ENCODE measurements at places on chromosomes 2 and 18. TPM values are rescaled to one million over a fixed set of nuclear protein-coding genes. Genes with fewer than 3 reads are reported as not detected.

GRCh38 chr18:32707147-32707546, 65.7 kb downstream of the KLHL14 start:
- no peak for DNase-seq

DNA sequence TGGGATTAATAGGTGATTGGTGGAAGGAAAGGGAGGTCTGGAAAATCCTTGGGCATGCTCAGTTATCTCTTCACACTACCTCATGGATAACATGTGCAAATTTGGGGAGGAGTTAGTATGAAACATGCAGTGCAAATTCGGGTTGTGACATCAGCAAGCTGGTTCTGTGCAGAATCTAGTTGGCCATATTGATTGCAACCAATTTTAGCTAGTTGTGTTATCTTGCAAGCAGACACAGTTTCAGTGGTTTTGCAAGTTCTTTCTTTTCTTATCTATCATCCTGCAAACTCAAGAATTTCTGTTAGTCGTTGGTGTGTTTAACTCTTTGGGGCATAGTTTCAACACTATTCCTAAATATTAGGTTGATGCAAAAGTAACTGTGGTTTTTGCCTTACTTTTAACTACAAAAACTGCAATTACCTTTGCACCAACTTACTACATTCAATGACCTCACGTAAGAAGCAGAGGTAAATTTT, 135.4 kb downstream of the PTH2R start:
- no peak for DNase-seq

DNA sequence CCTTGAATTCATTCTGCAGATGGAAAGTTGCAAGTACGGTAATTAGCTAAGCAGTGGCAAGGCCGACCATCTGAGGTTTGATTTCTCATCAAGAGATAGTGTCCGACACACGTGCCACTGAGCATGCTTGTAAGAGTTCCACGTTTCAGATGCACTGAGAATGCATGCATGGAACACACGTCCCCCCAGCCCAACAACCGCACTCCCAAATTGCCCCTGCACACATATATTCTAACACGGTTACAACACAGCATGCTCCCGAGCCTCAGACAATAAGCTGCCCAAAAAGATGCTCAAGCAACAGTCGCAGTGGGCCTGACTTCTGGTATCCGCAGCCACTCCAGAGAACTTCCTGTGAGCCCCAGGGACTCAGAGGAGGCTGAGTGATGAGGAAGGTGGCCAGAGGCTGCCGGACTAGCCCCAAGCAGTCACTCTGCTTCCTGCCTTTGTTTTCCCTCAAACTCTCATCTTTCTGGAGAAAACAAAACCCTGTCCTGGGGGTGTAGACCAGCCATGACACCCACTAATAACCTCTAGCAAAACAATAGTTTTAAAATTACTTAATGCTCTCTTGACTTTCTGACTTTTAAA, 204.0 kb downstream of the TGIF1 start:
- no peak for DNase-seq

DNA sequence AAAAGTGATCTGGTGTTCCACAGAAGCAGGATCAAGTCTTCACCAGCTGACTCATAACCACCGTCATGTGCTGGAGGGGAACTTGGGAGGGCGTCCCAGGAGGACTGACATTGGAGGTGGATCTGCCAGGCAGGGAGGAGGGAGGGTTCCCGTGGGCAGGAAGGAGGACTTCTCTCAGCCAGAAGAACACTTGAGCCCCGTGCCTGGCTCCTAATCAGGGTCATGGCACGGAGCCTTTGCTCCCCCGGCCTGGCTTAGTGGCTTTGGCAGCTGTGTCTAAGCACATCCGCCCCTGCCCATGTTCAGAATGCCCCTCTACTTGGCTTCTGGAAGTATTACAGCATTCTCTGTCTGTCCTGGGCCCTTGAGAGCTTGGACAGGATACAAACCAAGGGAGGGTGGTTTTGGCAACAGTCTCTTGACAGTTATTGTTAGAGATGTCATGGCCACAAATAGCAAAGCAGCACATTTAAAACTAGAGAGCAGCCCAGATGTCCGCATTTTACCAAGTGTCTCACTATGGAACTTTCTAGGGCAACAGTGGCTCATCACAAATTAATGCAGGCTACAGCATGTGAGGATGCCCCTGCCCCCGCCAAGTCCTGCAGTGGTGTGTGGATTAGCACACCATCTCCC, 11.5 kb downstream of the PPP1R7 start:
- DNase-seq = peak; percentile 52

DNA sequence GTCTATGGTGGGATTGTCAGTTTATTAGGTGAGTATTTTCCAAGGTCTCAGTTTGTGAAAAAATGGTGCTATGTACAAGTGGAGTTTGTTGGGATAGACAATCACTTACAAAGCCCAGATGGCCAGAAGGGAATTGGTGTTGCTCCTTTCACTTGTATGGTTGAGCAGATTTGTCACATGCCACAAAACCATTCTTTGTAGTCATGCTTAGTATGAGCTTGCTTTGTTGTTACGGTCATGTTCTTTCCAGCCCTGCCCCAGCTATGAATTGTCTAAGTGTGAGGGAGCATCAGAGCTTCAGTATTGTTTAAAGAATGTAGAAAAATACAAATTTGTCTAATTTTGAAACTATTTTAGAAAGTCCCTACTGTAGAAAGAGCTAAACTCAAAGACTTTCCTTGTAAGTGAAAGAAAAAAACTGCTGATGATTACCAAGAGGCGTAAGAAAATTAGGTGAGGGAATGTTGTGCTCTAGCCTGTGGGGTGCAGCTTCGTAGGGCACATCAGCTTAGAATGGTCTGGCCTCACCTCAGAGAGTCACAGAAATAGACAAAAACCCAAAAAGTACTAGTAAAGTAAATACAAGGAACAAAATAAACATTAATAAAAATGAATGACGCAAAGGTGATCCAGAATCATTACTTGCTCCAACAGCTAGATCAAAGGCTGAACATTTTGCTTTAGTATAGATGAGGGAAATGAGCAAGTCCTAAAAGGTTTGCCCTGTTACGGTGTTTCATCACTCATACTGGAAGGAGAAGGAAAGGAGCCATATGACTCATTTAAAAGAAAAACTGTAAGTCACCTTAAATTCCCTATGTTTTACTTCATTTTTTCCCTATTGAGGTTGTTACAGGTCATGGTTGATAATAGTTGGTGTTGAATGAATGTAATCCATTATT, 9.2 kb downstream of the TGIF1 start:
- no peak for DNase-seq

GRCh38 chr2:149743842-149744448, 156.4 kb upstream of the MMADHC start:
- no peak for DNase-seq

DNA sequence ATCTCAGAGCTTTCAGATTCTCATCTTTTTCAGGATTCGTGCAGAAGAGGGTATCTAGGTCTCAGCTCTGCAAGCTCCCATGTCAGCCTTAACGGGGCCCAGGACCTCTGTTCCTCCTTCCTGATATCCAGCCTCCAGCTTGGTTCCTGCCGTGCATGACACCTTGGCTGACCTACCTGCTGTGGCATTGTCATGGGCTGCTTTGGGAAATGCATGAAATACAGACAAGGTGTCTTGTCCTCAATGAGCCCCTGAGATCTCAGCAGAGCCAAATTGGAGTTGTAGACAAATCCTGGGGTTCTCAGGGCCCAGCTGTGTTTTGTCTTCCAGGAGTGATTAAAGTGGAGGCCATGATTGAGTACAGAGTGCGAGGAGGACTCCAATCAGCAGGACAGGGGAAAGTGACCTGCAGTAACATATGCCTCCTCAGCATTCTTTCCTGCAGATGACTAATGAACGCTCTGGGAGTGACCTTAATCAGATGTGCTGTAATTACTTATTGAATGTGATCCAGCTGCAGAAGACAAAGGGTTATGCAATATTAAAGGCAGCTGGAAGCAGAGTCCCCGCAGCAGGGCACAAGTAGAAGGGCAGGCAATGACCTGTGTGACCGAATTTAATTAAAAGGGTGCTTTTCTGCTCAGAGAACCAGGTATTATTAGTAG, 141.1 kb downstream of the CCBE1 start:
- DNase-seq = no peak

DNA sequence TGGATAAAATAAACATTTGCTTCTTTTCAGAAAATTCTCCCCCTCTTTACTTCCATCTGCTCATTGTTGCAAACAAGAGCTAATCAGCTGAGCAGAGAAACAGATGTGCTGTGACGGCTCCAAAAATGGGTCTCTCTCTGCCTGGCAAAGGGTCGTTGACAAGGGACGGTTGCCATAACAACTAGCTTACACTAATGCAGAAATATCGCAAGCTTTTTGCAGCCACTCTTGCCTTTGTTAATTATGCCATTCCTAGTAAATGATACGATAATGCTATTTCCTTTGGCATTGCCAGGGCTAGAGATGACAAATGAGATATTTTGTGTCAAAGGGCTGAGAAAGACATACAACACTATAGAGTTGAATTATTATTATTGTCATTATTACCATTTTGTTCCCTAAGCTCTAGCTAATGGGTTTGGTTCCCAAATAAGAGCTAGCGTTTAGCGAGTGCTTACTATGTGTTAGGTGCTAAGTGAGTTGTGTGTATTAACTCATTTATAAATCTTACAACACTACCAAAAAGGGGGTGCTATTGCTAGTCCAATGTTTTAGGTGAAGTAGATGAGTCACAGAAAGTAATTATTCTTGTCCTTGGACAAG, 46.8 kb downstream of the MYO3B start:
- no peak for DNase-seq

GRCh38 chr18:36582988-36583745, 245.6 kb downstream of the TPGS2 start:
- DNase-seq = no peak

- no peak for DNase-seq
These were observed 255.3 kb upstream of the SIX2 start for GRCh38 chr2:45264227-45265225.

- no peak for DNase-seq
These were observed 49.6 kb downstream of the PAX8 start for GRCh38 chr2:113228991-113229716.

- DNase-seq = no peak
These were observed 215.4 kb upstream of the ITGA4 start for GRCh38 chr2:181241797-181242196.

- DNase-seq = no peak
These were observed at the start of gene CGREF1 for GRCh38 chr2:27118525-27119329. Gene CGREF1 (minus strand): TSS chr2:27119128. CDS start chr2:27104366, 14,762 bp downstream.

DNA sequence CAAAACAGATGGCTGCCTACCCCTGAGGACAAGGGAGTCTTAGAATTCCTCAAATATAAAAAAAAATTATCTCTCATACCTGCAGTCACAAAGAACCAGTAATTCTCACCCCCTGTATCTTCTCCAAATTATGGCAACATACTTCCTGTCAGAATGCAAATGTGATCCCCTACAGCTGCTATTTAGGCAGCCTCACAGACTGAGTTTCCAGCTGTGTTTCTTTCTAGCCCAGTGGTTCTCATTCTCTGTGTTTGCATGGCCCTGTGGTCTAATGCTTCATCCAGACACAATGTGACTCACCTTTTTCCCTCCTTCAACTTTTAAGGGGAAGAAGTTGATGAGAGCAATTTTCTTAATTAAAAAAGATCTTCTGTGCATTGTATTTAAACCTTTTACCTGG, 726.3 kb downstream of the TSN start:
- no peak for DNase-seq

- peak; percentile 42 for DNase-seq
These were observed 104.4 kb upstream of the SALL3 start for GRCh38 chr18:78875016-78875777.

DNA sequence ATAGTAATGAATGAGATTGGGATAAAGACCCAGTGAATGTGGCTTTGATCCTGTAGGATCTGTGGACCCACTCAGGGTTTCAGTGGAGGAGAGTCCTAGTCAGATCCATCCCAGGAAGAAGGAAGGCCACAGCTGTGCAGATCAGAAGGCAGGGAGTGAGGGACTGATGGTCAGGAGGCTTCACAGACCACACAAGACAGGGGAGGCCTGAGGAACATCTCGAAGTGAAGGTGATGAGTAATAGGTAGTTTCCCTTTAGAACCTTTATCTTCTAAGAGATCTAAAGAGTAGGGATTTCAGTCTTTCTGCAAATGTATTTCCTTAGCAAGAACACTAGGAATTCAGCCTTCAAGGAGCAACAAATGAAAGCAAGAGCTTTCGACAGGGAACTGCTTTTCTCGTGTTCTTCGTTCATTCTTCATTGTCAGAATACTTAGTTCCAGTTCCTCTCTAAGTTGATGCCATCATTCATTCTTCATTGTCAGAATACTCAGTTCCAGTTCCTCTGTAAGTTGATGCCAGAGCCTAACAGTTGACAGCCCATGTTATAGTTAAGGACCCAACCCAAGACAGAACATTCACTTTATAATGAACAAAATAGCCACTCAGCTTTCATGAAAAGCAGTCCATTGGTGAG, 150.2 kb upstream of the EPAS1 start:
- no peak for DNase-seq

DNA sequence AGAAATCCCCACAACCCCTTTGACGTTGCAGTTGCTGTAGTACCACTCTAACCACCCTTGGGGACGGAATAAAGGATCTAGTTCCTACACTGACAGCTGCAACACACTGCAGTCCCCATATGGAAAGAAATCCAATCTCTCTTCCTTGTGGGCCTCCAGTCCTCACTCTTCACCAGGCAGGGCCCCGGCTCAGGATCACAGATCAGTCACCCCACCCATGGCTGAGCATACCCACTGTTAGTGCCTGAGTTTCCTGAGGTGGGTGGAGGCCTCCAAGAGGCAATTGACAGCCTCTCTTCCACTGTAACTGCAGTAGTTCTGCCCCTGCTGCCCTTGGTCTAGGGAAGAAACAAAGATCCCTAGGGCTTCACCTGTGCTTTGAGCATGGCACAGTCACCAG, 670.0 kb upstream of the CDH2 start:
- no peak for DNase-seq

DNA sequence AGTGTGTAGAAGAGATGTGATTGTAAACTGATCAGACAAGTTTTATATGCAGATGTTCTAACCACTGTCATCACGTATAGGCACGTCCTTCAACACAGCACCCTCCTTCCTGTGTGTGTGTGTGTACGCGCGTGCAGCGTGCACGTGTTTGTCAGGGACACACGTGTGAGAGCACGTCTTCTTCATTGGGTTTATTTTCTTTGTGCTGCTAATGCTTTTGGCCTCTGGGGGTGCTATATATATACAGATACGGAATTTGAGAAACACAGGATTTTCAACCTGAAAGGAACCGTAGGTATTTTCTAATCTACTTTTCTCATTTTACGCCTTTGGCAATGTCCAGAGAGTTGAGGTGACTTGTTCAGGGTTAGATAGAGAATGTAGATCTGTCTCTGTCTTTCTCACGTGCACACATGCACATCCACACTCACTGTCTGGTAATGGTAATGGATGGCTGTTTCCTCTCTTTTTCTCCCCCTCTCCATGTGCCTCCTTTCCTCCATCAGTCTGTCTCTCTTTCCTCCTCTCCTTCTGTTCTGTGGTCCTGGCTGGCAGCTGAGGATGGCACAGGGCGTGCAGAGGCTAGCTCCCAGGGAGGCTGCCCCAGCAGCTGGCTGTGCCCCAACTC, 13.4 kb upstream of the CELF4 start:
- no peak for DNase-seq

The LOXHD1 gene
- total RNA-seq = not detected

The HRH4 gene
- total RNA-seq = 0.11 TPM

The ABCG8 gene
- 0.48 TPM for total RNA-seq

The FSHR gene
- not detected for total RNA-seq

The CDK5R2 gene
- 0.30 TPM for total RNA-seq

The DRC1 gene
- total RNA-seq = not detected

The ANKAR gene
- 6.7 TPM for total RNA-seq

The KYNU gene
- 0.64 TPM for total RNA-seq
